LoVo (cell line): ENCODE measurements at places on chromosomes 11 and 22.

DNA sequence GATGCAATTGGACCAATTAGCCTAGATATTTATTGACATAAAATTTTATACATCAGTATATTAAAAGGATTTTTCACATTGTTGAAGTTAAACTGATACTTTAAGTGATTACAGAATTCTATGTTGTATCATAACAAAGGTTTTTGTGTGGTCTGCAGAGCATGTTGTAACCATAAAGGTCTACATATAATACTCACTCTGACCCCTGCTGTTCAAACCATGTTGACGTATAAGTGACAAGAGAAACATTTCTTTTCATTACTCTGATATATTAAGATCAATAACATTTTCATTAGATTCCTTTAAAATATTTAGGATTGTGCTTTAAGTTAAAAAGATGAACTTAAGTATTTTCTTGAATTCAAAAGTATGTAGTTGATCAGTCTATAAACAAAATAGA, 63.9 kb downstream of the GAS2 start:
- DNase-seq: no peak

GRCh38 chr11:122160841-122161590, 45.0 kb upstream of the BLID start:
- no peak for DNase-seq

GRCh38 chr11:1948389-1948788, 1.3 kb downstream of the MRPL23 start:
- no peak for DNase-seq

DNA sequence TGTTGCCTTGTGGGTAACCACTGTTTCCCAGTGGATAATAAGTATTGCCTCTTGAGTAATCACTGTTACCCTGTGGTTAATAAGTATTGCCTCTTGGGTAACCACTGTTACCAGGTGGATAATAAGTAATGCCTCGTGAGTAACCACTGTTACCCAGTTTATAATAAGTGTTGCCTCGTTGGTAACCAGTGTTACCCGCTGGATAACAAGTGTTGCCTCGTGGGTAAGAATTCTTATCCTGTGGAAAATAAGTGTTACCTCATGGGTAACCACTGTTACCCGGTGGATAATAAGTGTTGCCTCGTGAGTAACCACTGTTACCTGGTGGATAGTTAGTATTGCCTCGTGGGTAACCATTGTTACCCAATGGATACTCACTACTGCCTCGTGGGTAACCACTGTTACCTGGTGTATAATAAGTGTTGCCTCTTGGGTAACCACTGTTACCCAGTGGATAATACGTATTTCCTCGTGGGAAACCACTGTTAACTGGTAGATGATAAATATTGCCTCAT, 24.1 kb upstream of the NXPE4 start:
- DNase-seq: no peak

- DNase-seq: no peak
Measured at GRCh38 chr11:44694443-44694842, 32.3 kb upstream of the TSPAN18 start.

DNA sequence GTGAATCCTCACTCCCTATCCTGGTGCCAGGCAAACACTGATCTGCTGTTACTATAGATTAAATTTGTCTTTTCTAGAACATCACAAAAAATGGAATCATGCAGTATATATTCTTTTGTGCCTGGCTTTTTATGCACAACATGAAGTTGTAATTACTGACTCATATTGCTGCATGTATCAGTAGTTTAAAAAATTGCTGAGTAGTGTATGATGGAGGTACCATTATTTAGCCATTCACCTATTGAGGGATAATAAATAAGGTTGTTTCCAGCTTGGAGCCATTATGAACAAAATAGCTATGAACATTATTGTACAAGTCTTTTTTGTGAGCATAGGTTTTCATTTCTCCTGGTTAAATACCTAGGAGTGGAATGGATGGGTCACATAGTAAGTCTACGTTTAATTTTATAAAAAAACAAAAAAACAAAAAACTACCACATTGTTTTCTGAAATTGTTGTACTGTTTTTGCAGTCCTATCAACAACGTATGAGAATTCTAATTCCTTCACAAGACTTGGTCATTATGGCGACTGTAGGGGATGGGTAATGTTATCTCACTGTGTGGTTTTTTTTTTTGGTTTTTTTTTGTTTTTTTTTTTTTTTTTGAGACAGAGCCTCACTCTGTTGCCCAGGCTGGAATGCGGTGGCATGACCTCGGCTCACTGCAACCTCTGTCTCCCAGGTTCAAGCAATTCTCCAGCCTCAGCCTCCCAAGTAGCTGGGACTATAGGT, 111.6 kb downstream of the USP35 start:
- no peak for DNase-seq

- DNase-seq: no peak
Measured at GRCh38 chr11:115081972-115082371, 403.6 kb downstream of the NXPE2 start.
